ENCODE measurements at places on chromosomes 2 and 18.

GRCh38 chr2:106053116-106053515 is 141.0 kb downstream of the UXS1 start:
- DNase-seq: no peak

- no peak for DNase-seq
Observed at GRCh38 chr18:52610451-52611115, 270.6 kb downstream of the DCC start.

GRCh38 chr2:138026111-138027020 is 62.1 kb downstream of the HNMT start:
- DNase-seq: no peak

DNA sequence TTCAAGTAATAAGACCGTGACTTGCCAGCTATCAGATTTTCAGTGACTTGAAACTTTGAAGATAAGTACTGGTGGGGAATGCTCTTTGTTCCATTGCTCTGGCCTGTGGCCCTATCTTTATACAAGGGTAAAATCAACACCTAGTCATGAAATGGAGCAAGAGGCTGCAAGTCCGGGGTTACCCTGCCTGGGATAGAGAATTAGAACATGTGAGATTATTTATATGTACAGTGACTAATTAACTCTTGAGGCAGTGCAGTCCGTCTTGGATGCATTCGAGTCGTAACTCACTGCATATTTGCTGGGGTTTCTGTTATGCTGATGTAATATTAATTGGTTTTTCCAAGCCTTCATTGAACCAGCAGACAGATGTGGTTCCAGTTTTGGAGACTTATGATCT is 105.8 kb upstream of the LYPD6 start:
- DNase-seq: no peak

GRCh38 chr2:236512267-236512666 is 57.4 kb upstream of the ACKR3 start:
- DNase-seq: no peak

- DNase-seq: no peak
Observed at GRCh38 chr2:68835621-68836020, 35.6 kb downstream of the BMP10 start.

DNA sequence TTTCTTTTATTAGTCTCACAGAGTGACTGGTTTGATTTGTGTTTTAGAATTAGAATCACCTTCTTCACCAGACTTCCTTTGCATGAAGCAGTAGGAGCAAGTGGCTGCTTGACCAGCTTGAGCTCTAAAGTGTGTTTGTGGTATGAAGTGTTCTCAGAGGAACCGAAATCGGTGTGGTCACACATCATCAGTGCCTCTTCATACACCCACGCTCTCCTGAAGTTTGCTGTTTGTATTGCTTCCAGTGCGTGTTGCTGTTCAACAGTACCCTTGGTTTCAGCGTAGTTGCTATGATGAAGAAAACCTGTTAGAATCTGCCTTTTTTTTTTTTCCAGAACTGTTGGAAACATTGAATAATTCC is 77.9 kb downstream of the LIMS1 start:
- DNase-seq: no peak

- no peak for DNase-seq
Observed at GRCh38 chr2:38528008-38528442, 74.7 kb downstream of the HNRNPLL start.

GRCh38 chr2:135124924-135125886 is 73.1 kb downstream of the RAB3GAP1 start:
- no peak for DNase-seq

All from stimulated activated CD8-positive, alpha-beta memory T cell treated with anti-CD3 and anti-CD28 coated beads, Interleukin-15, amount 100 ng/mL, for 4 hours (primary cell).